ENCODE measurements at places on chromosomes 11 and 22.

- no peak for DNase-seq
These were observed 21.5 kb downstream of the RANGAP1 start for GRCh38 chr22:41264408-41264941.

GRCh38 chr11:78821371-78822306 is 247.0 kb upstream of the NARS2 start:
- no peak for DNase-seq

GRCh38 chr22:40898850-40899357 is 37.0 kb upstream of the DNAJB7 start:
- DNase-seq: no peak

DNA sequence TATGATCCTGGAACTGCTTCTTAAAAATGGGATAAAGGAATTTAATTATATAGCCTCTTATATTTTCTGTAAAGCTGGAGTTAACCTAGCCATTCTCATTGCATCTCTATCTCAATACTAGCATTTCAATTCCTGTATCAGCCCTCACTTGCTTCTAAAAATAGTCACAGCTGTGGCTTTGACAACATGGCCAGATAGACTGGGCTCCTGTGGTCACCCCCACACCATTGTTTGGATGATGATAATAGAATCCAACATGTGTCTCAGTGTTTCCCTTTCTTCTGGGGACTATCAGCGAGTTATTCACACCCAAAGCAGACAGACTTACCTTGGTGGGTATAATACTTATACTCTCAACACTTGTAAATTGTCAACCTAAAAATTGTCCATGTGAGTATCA is 6.9 kb downstream of the VWA5A start:
- DNase-seq: no peak

- DNase-seq: no peak
These were observed 20.5 kb upstream of the FSHB start for GRCh38 chr11:30210357-30210756.

DNA sequence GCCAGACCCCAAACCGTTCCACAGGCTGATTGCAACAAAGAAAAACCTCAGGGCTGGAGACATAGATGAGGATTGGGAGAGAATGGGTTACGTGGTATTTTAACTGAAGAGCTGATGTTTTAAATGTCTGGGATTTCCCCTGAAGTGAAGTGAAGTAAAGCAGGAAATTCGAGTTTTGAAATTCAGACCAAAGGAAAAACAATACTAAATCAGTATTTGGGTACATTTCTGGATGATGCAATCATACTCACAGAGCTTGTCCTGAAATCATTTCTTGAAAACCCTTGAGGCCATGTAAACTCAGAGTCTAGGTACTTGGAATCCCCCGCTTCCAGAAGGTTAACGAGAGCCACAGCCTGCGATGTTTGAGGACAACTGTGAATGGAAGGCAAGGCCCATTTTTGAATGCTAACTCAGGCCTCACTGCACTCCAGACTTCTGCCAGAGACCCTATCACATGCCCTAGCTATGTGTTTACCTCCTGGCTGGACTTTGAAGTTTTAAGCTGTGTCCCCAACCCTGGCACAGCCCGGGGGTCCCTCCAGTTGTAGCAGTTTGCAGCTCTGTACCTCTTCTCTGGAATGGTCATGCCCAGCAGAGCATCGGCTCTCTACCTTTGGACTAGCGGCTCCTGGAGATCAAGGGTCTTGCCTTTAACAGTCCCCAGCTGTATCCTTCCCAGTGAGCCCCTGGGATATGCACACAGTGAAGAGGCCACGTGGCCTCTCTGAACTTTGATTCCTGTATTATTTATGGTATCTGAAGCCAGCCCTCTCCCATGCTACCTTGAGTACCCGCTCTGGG is 5.4 kb upstream of the FTH1 start:
- no peak for DNase-seq

GRCh38 chr11:118338637-118339061 is 3.9 kb downstream of the CD3D start:
- no peak for DNase-seq

DNA sequence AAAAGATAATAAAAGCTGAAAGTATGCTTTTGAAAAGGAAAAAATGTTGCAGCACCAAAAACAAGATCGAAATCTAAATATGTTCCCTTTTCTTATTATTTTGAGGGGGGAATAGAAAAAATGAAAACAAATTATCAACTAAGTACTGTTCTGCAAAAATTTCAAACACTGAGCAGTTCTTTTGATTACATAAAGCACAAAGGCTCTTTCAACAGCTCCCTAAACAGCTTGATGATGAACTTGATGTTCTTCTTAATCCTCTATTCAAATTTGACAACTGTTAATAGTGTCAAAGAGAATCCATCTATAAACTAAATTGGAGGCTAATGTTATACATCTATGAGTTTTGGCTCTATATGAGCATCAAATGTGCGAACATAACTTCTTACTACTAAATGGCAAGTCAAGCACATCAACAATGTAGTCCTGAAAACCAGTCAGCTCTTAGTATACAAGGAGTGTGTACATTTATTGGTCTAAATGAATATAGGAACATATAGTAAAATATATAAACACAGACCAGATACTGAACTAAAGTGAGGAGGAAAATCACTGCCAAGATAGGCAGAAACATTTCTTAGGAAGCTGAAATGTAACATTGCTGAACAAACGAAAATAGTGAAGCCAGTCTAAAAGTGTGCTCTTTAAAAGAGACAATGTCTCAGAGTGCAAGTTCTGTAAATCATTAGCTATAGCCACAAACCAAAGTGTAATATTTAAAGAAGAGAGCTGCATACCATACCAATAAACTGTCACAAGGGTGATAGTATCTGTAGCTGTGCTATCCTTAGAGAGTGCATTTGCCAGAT is 94.3 kb downstream of the SOX6 start:
- no peak for DNase-seq

DNA sequence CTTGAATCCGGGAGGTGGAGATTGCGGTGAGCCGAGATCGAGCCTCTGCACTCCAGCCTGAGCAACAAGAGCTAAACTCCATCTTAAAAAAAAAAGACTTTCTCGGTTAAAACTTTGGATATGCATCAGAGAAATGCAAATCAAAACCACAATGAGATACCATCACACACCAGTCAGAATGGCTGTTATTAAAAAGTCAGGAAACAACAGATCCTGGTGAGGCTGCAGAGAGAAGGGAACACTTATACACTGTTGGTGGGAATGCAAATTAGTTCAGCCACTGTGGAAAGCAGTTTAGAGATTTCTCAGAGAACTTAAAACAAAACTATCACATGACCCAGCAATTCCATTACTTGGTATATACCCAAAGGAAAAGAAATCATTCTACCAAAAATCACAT is 619.4 kb upstream of the KIRREL3 start:
- no peak for DNase-seq

DNA sequence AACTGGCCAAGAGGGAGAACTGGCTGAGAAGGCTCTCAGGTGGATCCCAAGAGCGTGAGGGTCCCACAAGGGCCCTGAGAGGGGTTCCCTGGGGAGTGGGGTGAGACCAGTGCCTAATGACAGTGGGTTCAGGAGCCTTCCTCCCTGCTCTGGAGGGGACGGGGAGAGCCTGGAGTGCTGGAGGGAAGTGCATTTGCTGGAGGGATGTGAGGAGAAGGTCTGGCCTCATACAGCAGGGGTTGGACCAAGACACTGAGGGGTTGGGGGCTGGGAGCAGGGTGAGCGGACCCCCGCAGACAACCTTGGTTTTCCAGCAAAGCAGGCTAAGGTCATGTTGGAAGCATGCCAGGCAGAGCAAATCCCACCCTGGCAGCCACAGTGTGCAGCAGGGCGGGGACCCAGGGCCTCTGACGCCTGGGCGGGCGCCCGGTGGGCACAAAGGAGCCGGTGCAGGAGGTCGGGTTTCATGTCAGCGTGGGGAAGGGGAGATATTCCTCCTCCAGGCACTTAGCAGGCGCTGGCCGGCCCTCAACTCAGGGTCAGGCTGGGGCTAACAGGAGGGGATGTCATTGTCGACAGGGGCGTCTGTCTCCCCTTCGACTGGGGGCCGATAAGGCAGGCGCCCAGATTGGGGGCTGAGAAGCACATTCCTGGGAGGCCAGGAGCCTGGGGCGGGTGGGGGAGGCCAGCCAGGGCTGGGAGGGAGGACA is 3.1 kb upstream of the DERL3 start:
- no peak for DNase-seq

DNA sequence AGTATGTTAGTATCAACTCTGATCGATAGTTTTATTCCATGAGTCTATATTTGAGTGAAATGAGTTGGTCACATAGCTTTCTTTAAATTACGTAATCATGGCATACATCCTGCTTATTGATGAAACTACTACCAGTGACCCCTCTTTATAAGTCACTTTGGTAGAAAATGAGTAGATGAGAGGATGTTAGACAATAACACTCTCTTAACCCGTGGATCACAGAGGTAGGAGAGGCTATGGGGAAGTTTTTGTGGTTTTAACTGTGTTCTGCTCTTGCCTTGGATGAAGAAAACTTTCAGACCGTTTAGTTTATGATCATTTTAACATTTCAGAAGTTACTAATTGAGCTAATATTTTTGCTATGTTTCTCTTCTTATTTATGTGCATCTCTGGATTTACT is 34.0 kb downstream of the TBCEL start:
- DNase-seq: no peak

- no peak for DNase-seq
These were observed 21.8 kb downstream of the CACNA1I start for GRCh38 chr22:39592081-39593065.

DNA sequence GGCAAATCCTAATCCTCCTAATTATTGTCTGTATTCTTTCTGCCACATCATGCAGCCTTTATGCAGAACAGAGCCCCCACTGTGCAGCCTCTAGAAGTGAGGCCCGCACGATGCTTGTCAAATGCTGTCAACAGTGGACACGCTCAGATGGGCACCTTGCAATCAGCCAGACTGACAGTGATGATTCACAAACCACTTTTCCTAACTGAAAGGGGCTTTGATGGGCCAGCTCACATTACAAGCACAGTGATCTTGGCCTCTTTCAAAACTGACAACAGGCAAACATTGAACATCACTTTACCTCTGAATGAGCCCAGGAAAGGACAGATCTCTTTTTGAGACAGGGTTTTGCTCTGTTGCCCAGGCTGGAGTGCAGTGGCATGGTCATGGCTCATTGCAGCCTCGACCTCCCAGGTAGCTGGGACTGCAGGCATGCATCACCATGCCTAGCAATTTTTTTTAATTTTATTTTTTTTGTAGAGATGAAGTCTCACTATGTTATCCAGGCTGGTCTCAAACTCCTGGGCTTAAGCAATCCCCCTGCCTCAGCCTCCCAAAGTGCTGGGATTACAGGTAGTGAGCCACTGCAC is 18.0 kb upstream of the E2F8 start:
- DNase-seq: no peak

DNA sequence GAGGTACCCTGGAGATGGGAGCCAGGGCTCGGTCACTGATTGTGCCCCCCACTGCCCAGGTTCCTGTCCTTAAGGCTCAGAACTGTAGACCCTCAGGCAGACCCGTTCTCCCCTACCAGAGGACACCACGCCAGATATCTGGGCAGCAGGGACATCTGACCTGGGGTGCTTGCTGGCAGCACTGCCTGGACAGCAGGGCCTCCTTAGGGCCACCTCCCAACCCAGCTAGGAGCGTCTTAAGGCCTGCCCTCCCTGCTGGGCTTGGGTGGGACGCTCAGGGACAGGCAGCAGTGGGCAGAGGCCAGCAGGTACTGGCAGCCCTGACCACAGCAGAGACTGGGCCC is 3.1 kb downstream of the POLR2L start:
- no peak for DNase-seq

GRCh38 chr11:35654711-35655110 is 7.9 kb upstream of the TRIM44 start:
- DNase-seq: no peak

- DNase-seq: no peak
These were observed 42.2 kb upstream of the FAM181B start for GRCh38 chr11:82775736-82776346.

- peak; percentile 49 for DNase-seq
These were observed 36.5 kb downstream of the GRIK4 start for GRCh38 chr11:120547811-120548681.

DNA sequence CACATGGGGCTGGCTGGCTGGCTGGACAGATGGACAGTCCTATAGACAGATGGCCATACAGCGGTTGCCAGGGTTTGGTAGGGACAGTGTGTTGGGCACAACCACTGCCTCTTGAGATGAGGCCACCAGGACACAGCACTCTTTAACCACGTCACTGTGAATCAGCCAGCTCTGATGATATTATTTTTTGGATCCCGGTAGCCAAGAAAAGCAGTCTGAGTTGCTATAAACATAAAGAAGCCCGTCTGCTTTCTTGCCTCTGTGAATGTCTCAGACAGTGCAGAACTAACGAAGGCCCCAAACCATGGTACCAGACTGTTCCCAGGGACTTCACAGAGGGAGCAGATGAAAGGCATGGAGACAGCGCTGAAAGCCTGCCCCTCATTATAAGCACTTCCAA is 115.9 kb upstream of the CSNK2A3 start:
- no peak for DNase-seq

DNA sequence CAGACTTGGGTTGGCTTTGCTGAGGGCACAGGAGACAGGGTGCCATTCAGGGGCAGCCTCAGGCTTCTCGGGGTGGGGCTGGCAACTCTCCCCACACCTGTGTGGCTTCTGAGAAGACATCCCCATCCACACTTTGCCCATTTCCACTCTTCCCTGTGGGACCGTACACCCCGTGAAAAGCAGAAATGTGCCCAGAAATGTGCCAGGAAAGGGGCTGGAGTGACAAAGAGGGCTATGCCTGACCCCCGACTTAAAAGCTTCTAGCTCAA is 50.6 kb downstream of the SGSM3 start:
- DNase-seq: no peak

DNA sequence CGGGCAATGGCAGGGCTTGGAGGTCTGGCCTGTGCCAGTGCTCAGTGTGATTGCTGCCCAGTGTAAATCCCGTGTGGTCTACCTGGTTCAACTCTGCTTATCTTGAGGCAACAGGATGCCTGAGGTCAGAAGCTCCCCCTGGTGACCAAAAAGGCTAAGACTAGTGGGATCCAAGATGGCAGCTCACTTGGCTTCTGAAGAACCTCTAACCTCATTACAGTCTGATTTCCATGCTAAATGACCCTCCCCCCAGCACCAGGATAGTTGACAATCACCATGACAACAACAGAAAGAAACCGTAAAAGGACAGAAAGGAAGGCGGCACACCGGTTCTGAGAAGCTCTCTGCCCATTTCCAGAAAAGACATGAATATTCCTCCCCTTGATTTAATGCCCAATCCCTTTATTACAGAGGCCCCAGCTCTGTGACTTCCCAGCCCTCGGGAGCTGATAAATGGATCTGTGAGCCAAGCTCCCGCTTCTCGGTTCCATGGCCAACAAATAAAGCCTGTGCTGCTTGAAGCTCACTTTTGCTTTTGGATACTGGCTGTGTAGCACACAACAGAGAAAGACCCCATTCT is 398.4 kb downstream of the CTTN start:
- DNase-seq: no peak

- DNase-seq: no peak
These were observed 11.8 kb downstream of the E2F8 start for GRCh38 chr11:19228968-19229367.

Measured in NCI-H1436 treated with DMSO at 0.1 percent for 48 hours (cell line).